ENCODE measurements at places on chromosomes 7 and 10.

DNA sequence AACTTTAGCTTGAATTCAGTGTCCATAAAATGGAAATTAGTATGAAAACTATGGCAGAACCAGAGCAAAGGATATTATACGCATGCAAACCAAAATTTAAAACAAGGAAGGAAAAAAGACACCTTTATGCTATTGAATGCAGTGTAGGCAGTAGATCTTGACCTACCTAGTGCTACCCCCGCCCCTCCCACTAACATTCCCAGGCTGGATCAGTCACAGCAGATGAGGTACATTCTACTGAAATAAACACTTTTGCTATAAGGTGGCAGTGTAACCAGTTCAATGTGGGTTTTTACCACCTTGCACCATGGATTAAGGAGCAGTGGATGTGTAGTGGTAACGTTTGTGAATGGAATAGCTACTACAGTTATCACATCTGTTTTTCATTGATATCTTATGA, 27.9 kb downstream of the SRI start:
- DNase-seq = no peak

DNA sequence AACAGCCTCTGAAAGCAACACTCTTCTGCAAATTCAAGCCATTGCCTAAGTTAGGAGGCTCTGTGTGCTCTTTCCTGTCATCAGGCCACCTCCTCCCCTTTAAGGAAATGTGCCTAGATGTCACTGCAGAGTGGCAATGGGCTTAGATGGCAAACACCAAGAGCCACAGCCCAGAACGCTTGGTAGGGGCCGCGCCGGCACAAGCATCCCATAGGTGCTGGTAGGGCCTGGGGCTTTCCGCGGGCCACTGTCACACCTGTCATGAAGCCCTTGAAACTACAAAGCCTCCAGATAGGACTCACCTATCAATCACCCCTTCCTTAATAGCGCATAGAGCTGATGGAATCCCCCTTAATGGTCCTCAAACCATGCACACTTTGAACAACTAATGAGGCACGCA, 299.9 kb downstream of the GRID1 start:
- DNase-seq = no peak

GRCh38 chr10:59206204-59206720, 29.8 kb downstream of the PHYHIPL start:
- DNase-seq = no peak

DNA sequence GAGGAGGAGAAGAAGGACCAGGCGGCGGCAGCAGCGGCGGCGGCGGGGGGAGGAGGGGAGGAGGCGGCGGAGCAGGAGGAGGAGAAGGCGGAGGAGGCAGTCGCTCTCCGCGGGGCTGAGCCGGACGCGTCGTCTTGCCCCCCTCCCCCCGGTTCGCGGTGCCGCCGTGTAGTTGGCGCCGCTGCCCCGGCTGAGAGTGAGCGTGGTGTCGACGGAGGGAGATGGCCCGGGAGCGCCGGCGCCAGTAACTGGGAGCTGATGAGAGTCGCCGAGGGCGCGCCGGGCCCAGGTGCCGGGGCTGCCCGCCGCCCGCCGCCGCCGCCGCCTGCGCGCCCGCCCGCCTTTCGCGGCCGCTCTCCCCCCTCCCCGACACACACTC, 257 bp downstream of the WAC start:
- DNase-seq = no peak

GRCh38 chr7:151246102-151246850, 2.2 kb downstream of the SMARCD3 start:
- DNase-seq = peak; percentile 36

DNA sequence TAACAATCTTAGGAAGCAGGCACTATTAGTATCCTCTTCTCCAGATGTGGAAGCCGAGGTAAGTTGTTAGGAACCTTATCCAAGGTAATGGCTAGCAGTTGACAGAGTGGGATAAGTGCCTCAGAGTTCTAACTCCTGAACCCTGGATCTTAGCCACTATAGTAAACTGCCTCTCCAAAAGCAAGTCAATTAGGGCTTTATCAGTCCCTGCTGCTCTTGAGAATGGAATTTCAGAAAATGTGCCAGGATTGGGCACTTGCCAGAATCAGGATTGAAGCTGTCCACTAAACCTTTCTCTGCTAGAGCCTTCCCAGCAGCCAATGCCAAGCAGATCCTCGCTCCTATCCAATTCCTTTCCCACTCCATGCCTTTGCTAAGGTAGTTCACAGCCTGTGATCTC, 777.5 kb upstream of the POM121L12 start:
- no peak for DNase-seq

Measured in neural progenitor cell (in vitro differentiated cells).